Fibroblast of skin of back (primary cell): ENCODE measurements at places on chromosomes 11 and 22.

- DNase-seq = no peak
Observed at GRCh38 chr11:68372114-68372513, 59.7 kb downstream of the LRP5 start.

DNA sequence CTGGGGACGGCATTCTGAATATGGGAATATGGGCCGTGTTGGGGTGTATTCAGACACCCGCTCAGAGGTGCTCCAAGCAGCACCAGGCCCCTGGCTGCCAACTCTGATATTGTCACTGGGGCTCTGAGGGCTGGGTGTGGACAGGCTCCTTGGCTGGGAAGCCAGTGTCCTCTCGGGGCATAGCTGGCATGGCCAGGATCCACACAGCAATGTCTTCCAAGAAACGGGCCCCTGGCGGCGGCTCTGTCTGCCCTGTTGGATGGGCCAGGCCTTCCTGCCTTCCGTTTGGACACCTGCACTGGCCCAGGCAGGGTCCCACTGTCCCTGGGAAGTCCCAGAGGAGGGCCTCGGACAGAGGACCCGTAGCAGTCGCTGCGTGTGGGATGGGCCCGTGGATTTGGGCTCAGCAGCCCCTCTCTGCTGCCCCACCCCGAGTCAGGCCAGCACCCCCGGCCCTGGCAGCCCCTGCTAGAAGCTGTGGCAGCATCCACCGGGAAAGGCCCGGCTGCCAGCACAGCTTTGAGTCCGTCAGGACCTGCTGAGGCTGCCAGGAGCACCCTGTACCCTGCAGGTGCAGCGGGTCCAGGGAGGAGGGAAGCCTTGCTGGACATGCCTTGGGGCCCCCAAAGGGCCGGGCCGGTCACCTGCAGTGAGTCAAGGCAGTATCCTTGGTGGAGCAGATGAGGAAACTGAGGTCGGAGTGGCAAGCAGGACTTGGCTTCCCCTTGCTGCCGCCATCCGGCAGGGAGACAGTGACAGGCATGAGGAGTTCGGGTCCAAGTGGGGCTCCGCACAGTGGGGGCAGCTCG, 4.1 kb downstream of the PANX2 start:
- no peak for DNase-seq

DNA sequence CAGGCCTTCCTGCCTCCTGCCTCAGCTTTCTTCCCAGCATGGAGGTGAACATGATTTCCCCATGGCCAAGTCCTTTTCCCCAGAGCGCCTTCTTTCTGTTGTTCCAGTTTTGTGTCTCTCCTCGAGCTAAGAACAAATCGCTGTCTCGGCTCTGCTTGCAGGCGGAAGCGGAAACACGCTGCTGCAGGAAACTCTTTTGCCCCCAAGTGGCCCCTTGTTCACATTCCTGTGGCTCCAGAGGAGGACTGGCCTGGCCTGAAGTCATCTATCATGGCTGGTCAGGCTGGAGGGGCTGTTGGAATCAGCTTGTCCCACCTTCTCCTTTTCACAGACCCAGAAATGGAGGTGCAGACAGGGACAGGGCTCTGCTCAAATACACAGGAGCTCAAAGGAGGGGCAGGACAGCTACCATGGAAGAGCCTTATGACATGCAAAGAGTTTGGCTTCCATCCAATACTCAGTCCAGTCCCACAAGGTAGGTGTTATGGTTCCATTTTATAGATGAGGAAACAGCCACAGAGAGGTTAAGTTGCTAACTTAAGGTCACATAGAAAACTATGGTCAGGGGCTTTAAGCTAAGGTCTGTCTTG, 182.2 kb upstream of the SYT13 start:
- peak; percentile 49 for DNase-seq

GRCh38 chr11:65653229-65654225, 9.2 kb downstream of the RELA start:
- no peak for DNase-seq

GRCh38 chr11:39249566-39250365, 2209.7 kb downstream of the LRRC4C start:
- no peak for DNase-seq

GRCh38 chr11:134048028-134048427, 20.8 kb upstream of the JAM3 start:
- DNase-seq = no peak

GRCh38 chr22:47144076-47144765, 381.8 kb downstream of the TBC1D22A start:
- DNase-seq = no peak

- DNase-seq = no peak
Observed at GRCh38 chr11:1205121-1205986, 17.5 kb upstream of the MUC5B start.

DNA sequence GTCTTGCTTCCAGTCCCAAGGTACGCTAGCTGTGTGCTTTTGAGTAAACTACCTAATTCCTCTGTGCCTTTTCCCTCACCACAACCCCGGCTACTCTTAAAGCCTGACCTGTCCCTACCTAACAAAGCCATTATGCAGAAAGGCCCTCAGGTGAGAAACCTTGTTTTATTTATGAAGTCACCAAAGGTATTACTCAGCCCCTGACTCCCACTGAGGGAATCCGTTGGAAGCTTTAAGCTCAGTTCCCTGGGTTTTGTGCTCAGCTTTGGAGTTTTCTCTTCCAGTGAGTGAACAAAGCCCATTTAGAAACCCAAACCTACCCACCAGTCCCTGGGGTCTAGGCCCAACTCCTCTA, 90.9 kb downstream of the APIP start:
- no peak for DNase-seq

DNA sequence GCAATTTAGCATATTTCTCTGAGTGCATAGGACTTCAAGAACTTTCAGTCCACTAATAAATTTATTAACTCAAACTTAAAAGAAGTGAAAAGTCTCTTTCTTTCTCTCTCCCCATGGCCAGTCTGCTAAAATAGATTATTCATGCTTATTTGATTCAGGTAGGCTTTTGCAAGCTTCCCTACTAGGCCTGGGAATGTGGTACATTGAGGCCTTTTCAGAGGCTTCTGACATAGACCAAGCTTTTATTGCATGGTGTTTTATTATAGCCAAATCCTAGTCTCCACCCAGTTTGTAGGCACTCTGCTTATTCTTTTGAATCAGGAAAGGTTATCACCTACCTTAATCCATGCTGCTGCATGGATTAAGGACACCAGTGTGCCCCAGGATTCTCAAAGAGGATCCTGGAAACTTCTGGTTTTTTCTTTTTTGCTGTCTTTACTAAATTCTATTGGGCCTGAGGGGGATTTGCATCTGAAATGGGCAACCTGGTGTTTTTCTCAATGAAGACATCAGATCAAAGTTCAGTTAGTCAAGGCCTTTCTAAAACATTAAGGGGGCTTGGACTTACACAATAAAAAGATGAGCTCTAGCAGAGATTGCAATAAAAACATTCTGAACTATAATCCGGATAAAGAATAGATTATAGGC, 92.2 kb downstream of the ELP4 start:
- DNase-seq = no peak

- no peak for DNase-seq
Observed at GRCh38 chr11:130206141-130206540, 46.6 kb downstream of the ST14 start.

- peak; percentile 80 for DNase-seq
Observed at GRCh38 chr11:86636275-86636674, 36.1 kb downstream of the ME3 start.

DNA sequence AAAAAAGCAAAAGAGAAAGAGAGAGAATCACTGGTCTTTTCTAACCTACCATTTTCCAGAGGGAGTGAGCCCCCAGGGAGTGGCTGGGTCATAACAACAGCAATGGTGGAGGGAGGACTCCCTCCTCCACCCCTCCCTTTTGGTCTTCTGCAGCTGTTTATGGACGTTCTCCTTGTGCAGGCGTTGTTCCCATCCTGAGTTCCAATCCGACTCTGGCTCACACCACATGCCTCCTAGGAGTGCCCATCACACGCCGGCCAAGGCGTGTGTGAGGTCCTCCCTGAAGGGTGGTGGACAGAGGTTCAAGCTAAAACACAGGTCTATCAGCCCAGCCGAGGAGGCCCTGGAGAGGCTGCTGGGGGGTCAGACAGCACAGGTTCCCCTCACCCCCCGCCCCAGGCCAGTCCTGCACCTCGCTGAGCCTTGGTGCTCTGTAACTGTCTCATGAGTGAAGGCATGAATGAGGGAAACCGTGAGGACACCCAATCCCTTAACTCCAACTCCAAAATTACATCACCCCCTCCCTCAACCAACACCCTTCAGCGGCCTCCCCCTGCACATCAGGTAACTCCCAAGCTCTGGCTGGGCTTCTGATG, 29.4 kb downstream of the IFT27 start:
- DNase-seq = no peak

DNA sequence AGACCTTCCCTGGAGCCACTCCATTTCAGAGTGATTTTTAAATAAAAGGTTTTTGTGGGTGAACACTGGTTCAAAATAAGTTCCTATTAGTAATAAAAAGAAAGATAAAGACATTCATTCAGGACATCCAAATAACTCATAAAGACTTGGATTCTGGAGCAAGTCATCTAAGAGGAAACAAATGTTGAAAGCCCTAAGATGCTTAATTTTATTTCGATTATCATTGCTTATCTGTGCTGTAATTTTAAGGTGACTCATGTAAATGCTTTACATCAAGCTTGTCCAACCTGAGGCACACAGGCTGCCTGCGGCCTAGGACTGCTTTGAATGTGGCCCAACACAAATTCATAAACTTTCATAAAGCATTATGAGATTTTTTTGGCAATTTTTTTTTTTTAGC, 34.2 kb upstream of the DBX1 start:
- DNase-seq = no peak

DNA sequence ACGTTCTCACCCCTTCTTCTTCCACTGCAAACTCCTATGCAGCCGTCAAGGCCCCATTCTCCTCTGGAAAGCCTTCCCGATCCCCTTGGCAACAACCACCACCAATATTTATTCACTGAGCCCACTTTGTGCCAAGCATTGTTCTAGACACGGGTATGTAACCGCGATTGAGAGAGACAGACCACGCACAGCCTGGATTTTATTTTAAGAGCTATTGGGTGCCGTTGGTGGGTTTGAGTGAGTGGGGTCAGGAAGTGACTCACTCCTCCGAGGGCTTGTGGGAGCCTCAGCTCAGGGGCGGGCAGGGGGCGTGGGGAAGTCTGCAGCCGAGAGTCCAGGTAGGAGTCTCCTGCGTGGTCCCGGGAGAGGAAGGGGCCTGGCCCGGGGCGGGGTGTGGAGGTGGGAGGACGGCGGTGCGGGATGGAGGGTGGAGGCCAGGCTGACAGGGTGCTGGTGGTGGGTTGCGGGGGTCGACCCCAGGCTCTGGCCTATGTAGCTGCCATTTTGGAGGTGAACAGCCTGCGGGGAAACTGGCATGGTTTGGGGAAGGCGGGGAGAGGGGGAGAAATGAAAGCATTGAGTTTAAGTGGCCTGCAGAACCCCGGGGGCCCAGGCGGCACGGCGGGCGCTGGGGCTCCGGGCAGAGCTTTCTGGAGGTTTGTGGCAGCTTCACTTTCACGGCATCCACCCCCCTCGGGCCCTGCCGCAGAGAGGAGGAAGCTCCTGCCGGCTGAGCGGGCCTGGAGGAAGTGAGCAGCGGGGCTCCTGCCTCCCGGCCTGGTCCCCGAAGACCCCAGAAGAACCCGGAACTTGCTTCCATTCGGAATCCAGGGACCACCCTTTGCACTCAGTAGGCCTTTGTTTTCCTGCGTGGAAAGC, 547 bp downstream of the PARVG start:
- no peak for DNase-seq

DNA sequence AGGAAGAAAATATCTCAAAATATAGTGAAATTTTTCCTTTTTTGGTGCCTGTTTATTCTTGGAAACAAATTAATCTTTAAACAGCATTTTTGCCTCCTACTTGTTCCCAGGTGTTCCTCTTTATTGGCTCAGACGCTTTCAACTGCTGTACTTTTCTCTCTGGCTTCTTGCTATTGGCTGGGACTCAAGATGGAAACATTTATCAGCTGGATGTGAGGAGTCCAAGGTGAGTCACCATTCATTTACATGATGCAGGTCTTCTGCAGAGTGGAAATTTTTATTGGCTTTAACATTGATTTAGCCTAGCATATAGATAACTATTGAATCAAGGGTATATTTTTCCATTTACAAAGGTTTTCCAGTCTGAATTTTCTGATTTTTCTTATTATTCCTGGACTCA, 34.4 kb upstream of the DNAJB13 start:
- no peak for DNase-seq

- no peak for DNase-seq
Observed at GRCh38 chr11:29780756-29781155, 236.1 kb downstream of the KCNA4 start.

- DNase-seq = no peak
Observed at GRCh38 chr11:68735125-68735524, 16.2 kb downstream of the TESMIN start.

GRCh38 chr22:22894740-22895731, 7.4 kb downstream of the IGLL5 start:
- DNase-seq = no peak

DNA sequence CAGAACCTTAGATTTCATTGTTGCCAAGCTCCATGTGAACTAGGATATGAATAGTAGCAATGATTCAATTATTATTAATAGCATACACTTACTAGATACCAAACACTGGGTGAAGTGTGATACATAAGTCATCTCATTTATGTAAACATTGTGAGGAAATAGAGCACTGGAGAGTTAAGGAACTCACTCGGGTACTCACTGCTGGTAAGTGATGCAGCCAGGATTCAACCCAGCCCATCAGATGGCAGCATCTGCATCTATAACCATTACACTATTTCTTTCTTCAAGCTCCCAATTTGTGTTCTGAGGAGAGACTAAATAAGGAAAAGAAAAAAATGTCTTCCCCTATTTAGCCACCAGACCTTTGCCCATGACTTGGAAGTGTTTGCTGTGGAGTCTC, 10.2 kb upstream of the ALG8 start:
- peak; percentile 75 for DNase-seq

GRCh38 chr11:12784987-12785386, 110.8 kb downstream of the TEAD1 start:
- no peak for DNase-seq

- DNase-seq = peak; percentile 26
Observed at GRCh38 chr11:1531449-1532013, 40.5 kb downstream of the DUSP8 start.

- DNase-seq = no peak
Observed at GRCh38 chr11:123674297-123674696, 19.9 kb upstream of the SCN3B start.

DNA sequence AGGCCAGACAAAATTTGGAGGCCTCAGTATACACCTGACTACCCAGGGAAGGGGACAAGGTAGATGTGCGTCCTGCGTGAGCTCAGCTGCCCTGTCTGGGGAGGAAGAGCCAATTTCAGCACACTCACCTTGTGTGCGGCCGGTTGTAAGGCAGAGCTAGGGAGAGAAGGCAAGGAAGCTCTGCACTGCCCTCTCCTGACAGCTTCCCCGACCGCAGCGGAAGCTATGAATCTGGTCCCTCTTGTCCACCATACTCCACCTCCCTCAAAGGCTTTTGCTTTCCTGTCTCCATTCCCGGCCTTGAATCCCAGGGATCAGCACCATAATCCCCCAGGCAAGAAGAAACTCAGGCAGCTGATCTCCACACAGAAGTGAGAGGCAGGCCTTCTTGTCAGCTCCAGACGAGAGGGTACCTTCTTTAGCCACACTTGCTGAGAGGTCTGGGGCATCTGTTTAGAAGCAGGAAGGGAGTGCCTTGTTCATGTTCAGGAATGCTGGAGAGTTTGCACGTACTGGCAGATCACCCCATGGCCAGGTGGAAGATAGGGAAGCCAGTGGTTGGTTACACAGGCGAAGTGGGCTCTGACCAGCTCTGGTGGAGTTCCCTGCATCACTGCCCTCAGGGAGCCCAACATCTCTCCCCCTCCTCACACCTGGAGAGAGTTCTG, 62.5 kb downstream of the FEZ1 start:
- DNase-seq = peak; percentile 51
